ENCODE measurements at places on chromosomes 5 and 9.

DNA sequence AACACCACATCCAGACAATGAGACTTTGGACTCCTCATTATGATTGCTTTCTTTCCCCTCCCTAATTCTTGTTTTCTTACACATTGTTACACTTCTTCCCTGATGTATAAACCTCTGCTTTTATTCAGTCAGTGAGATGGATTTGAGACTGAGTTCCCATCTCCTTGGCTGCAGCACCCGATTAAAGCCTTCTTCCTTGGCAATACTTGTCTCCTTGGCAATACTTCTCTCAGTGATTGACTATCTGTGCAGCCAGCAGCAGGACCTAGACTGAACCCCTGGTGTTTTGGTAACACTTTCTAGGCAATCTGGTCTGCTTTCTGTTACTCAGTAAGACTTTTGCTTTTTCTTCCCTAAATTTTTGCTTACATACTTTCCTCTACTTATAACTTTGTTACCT, 492.8 kb upstream of the SMC2 start:
- DNase-seq: no peak

DNA sequence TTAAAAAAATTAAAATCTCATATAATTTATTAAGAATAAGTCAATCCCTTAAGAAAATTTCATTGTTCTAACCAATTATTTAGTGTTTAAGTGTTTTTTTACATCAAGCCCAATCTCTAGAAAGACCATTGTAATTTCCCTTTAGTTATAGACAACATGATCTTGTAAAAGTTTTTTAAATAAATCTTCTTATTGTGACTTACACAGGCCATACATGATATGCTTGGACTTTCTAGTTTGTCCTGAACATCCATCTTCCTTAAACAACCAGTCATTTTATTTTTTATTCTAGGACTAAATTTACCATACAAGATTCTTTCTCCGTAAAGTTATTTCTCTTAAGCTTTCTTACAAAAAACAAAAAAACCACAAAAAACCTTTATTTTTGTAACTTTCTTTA, 126.5 kb upstream of the MAST4 start:
- DNase-seq: no peak

DNA sequence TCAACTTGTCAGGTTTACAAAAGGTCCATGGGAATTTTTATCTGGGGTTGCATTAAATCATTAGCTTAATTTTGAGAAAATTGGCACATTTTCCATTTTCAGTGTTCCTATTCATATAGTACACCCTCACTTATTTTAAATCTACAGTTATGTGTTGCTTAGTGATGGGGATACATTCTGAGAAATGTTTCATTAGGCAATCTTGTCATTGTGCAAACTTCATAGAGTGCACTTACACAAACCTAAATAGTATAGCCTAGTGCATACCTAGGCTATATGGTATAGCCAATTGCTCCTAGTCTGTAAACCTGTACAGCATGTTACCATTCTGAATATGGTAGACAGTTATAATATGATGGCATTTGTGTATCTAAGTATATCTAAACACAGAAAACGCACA, 19.8 kb upstream of the FAM151B start:
- DNase-seq: no peak

- DNase-seq: no peak
Measured at GRCh38 chr5:145854651-145855258, 18.1 kb downstream of the GRXCR2 start.
